ENCODE measurements at places on chromosomes 7 and 10.

DNA sequence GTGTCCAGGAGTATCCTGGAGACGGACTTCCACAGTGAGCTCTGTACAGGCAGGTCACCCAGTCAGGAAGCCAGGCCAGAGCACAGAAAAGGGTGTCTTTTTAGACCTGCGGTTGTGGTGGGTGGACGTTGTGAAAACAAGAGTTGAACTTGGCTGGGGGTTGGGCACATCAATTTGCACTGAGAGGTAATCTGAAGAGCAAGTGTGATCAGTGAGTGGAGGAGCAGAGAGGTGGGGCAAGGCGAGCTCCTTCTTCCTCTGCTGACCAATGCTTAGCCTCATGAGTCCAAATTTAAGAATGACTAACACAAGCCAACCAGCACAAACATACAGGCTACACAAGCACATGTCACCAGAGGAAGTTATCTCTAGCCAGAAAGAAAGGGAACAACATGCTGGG, 310.8 kb downstream of the TCERG1L start:
- DNase-seq: no peak

GRCh38 chr7:148794476-148794875, 89.6 kb downstream of the EZH2 start:
- no peak for DNase-seq

- peak; percentile 38 for DNase-seq
Measured at GRCh38 chr7:2934211-2934731, 90.2 kb upstream of the GNA12 start.

- DNase-seq: no peak
Measured at GRCh38 chr10:70690589-70690988, 18.3 kb downstream of the ADAMTS14 start.

DNA sequence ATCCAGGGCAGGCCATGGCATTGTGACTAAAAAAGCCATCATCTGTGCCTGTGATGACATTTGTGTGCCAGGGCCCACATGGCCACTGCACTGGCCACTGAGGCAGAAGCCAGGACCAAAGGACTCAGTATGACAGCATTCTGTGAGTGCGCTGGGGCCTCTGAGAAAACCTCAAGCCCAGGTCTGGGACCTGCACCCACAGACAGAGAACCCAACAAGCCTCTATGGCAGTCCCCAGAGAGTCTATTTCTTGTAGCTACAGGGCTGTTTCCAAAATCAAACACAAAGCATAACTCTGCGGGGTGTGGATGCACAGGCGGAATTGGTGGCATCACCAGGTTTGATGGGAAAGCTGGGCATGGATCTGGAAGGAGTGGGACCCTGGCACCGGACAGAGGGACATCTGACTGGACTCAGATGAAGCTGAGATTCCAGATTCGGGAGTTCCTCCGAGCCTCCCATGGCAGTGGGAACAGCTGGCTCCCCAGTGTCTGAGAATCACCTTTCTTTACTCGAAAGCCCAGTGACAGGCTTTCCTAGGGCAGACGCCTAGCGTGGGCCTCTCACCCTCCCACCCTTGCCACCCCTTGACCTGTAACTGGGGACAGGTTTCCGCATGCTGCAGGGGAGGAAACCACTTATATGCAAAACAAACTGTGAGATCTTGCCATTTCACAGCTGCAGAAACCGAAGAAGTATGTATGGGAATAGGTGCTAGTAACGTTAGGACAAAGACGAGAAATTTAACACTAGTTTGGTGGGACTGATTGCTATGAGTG, 70.6 kb upstream of the RHEB start:
- no peak for DNase-seq

DNA sequence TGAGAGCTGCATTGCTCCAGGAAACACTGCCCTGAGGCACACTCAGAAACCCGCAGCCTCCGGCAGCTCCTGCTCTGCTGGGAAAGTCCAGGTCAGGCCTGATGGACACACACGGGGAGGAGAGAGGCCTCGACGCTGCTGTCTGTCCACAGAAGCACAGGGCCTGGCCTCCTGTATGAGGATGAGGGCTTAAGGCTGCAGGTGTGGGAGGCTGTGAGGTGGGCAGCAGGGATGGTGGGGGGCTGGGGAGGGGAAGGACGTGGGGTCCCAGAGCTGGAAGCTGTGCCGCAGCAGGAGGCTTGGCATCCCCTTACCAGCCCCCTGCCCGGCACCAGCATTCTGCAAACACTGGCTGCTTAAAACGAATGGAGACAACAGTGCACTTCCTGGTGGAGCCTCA, 186.2 kb downstream of the DNAJB6 start:
- no peak for DNase-seq

DNA sequence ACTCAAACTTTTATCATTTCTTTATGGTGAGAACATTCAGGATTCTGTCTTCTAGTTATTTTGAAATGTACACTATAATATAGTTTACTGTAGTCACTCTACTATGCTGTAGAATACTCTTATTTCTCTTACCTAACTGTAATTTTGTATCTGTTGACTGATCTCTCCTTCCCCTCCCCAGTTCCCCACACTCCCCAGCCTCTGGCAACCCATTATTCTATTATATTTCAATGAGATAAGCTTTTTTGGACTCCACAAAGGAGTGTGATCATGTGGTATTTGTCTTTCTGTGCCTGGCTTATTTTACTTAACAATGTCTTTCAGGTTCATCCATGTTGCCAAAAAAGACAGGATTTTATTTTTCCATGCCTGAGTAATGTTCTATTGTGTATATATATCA, 71.4 kb upstream of the DYNC1I1 start:
- no peak for DNase-seq

- peak; percentile 61 for DNase-seq
Measured at GRCh38 chr7:129494041-129494440, 8.3 kb upstream of the SMKR1 start.

DNA sequence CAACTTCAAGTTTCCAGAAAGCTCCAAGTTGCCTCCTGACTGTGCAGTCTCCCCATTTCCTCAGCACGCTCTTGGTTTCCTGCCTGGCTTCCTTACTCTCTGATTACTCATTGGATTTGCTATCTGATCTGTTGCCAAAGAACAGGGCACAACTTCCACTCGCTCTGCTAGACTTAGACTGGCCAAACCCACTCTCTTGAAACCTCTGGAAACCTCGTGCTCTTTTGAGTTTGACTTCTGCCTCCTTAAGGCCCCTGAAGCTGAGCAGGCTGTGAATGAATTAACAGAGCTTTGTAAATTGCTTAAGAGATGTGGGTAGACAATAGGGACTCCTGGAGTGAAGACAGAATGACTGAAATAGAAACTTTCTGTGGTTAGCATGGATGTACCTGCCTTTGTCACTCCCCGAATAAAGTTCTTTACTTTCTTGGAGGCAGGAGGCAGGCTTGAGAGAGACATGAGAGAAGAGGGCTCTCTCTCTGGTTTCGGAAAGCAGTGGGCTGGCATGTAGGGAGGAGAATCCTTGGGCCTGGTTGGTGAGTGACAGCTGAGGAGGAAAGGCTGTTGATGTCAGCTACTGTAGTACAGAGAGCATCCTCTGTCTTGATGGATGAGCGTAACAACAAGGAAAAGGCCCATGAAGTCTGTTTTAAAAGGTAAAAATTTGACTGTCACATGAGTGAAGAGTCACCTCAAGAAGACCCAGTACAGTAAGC, 70.8 kb downstream of the CHN2 start:
- peak; percentile 84 for DNase-seq

- DNase-seq: peak; percentile 26
Measured at GRCh38 chr7:149126662-149127266, 640 bp upstream of the ZNF425 start.

GRCh38 chr7:106766551-106766950, 98.5 kb upstream of the PIK3CG start:
- DNase-seq: no peak

- peak; percentile 83 for DNase-seq
Measured at GRCh38 chr10:30583778-30584415, 45.7 kb downstream of the LYZL2 start.

DNA sequence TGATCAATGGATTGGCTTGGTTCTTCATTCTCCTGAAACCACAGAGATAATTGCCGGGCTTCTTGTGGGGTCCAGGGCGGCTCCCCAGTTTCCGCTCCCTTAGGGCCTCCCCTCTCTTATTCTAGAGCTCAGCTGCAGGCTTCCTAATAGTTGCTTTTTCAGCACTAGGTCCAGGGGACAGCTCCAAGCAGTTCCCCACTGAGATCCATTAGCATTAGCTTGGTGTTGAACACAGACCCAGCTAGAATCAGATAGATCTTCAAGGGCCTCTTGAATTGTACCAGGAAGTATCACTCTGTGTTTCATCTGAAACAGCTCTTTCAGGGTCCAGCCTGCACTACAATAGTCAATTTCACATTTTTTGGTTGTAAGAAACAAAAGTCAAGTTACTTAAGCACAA, 238.7 kb downstream of the SEC23IP start:
- DNase-seq: peak; percentile 0

- peak; percentile 65 for DNase-seq
Measured at GRCh38 chr7:148698397-148699023, at the start of gene CUL1. Gene CUL1, plus strand, starts transcription at chr7:148698903. Its CDS starts 31,220 bp downstream, at chr7:148730123.

- DNase-seq: peak; percentile 74
Measured at GRCh38 chr7:92790992-92791391, 45.4 kb downstream of the CDK6 start.

GRCh38 chr7:10266976-10267375, 706.7 kb upstream of the PHF14 start:
- no peak for DNase-seq

DNA sequence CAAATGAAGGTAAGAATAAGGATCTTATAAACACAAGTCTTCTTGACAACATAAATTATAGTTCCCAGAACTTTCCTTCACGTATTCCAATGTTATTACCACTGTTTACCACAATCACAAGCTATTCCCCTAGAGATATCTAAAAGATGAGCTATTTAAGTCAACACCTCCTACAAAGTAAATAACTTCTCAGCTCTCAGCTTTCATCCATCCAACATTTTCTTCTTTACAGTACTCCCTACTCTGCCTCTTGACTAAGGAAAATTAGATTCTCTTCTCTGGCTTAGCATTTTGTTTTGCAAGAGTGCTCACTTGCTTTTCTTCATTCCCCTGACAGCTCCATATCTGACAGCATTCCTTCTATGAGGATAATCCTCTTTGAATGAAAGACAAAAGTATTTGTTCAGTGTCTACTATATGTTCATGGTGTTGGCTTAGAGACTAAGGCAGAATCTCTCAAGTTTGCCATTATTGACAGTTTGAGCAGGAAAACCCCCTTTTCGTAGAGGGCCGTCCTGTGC, 93.0 kb upstream of the IL6 start:
- no peak for DNase-seq

DNA sequence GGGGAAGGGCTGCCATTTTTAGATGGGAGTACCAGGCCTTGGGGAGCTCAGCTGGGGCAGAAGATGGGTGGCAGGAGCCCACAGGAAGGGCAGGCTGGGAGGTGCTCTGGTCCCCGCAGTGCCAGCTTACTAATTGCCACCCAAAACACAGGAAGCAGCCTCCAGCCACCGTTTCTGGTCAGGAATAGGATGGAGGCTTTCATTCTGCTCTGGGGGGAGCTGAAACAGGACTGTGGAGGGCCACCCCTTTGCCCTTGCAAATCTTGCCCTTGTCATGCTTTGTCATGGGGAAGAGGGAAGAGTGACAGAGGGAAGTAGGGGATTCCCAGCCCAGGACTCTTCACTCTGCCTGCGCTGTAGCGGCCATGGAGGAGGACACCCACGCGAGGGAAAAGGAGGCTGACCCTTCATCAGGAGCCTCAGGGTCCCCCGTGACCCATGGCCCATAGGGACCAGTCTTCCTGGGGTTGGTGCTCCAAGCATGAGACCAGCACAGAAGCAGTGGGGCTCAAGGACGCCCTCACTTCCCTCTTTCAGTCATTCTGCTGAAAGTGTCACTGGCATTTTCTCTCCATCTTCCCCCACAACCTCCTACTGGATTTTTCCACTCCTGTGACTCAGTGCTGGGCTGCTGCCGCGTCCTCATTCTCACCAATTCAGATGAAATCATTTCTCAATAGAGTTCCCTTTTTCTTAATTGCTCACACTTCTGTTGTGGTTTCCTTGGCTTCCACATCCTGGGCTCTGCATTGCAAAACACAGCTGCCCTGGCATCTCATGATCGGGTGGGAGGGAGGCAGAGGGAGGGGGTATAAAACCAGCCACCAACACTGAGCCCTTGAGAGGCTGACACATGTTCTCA, 61.9 kb downstream of the MKI67 start:
- peak; percentile 87 for DNase-seq

DNA sequence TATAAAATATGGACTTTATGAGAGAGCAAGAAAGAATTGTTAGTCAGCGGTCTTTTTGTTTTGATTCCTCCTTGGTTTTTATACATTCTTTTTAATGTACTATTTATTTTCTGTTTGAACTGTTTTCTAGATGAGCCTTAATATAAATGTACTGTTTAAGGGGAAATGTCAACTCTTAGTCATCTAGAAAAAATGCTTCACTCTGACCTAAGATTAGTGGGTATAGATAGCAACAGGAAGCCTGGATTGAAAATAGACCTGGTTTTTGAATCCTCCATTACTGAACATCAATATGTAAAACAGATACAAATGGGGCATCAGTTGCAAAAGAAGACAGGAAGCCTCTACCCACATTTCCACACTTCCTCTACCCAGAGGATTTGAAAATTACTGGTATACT, 87.8 kb downstream of the CHRM2 start:
- peak; percentile 72 for DNase-seq

GRCh38 chr10:49179699-49180443, 8.3 kb downstream of the TMEM273 start:
- DNase-seq: no peak

- no peak for DNase-seq
Measured at GRCh38 chr7:129799350-129799955, 153.3 kb downstream of the UBE2H start.

GRCh38 chr7:103140061-103140460, 8.8 kb downstream of the NAPEPLD start:
- no peak for DNase-seq

GRCh38 chr7:16063716-16064675, 357.3 kb downstream of the CRPPA start:
- peak; percentile 63 for DNase-seq

DNA sequence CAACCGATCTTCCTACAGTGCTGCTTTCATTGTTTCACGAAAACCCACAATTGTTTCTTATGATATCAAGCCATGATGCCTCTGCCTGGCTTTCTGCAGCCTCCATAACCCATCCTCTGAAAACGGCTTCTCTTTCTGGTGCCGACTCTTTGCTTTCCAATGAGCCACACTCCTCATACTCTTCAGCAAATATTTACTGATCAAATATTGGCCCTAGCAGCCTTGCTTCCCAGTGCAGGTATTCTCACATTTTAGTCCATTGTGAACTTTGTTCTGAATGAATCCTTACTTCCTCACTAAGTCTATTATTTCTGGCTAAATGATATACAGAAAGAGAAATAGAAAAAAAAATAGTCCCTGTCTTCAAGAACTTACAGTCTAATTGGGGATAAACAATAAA, 35.5 kb downstream of the LAMB1 start:
- no peak for DNase-seq

DNA sequence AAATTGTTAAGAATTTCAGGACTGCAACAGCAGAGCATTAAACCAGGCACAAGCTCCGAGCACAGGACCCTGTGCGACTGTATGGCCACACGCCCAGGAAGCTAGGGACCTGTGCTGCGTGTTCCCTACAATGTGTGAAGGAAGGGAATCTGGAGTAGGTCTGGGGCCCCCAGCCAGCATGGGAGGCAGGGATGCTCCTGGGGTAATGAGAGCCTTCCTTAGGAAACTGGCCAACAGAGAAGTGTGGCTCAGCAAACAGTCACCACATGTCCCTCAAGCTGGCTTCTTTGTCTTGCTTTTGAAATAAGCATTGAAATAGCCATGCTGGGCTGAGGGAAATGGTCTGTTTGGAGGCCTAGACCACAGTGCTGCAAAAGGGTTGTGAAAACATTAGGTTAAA, 8.2 kb downstream of the BLNK start:
- DNase-seq: no peak
